ENCODE measurements at places on chromosomes 12 and 14.

DNA sequence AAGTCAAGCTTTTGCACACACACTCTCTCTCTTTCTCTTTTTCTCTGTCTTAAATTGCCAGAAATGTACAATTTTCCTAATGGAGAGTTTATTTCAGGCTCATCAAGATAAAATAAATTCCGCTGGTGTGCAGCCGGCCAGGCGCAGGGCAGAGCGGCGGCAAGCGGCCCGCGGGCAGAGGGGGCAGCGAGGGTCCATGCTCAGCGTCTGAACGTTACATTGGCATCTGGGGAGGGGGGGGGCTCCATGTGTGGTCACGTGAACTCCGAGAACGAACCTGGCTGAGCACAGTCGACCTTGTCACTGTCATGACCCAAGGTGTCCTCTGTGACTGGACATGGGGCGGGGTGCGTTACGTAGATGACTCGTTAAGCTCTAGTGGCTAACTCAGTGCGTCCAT lies 23.8 kb upstream of the FZD10 start:
- no peak for DNase-seq

GRCh38 chr14:55329999-55330710 lies 58.9 kb downstream of the FBXO34 start:
- DNase-seq: no peak

DNA sequence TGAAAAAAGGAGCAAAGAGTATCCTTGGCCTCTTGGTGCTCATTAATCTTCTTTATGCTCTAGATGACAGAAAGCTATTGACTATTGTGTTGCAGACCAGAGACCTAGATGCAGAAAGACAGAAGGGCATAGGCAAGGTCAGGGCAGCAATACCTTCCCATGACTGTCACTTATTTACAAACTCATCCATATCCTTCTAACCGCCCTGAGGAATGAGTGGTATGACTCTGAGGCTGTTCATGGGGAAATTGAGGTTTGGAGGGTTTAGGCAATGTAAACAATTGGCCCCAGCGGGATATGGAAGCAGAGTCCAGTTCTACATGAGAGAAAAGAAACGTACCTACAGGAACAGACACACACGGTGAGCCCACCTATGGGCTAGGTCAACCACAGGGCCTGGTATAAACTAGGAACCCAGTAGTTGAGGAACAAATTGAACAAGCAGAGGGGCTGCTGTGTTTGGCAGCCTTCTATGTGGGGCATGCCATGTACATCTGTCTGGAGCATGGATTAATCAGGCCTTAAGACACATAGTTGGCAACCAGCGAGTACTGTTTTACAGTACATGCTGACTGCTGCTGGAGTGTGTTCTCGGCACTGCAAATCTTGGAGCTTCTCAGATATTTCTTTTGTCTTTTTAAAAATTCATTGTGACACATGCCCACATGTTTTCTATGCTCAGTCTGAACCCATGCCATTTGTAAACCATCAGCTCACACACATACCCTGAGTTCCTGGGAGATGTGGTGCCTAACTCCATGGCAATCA lies 159.7 kb upstream of the NTF3 start:
- DNase-seq: no peak

- DNase-seq: no peak
Measured at GRCh38 chr12:69580074-69580473, 5.2 kb upstream of the CCT2 start.

GRCh38 chr14:106666341-106666740 lies 1140.0 kb downstream of the TMEM121 start:
- DNase-seq: no peak

DNA sequence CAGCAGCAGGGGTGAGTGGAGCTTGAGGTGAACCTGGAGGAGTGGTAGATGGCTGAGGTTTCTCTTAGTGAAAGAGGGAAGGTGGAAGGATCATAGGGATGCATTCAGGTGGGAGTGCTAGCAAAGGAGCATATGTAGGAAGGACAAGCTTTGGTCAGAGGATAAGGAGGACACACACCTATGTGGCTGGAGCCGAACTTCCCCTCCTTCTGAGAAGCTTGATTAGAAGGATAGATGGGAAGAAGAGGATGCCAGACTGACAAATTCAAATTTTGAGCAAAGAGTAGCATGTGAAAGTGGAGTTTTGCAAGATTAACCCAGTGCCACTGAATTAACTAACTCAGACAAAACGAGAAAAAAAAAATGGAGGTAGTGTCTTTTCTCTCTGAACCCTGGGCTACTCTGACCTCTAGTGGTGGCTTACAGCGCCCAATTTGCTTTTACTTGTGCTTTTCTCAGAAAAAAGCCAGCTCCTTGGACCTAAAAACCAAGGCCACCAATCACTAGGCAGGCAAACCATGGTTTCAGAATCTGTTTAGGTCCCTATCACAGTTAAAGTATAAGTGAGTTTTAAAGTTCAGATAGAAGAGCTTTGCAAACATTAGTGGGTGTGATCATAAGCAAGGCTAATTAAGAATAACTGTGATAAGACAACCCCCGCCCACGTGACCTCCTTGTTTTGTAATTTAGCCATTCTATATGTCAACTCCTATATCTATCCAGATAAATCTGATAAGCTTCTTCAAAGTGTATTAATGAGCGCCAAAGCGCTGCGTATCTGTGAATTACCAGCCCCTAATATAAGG lies 15.5 kb downstream of the EMP1 start:
- no peak for DNase-seq

DNA sequence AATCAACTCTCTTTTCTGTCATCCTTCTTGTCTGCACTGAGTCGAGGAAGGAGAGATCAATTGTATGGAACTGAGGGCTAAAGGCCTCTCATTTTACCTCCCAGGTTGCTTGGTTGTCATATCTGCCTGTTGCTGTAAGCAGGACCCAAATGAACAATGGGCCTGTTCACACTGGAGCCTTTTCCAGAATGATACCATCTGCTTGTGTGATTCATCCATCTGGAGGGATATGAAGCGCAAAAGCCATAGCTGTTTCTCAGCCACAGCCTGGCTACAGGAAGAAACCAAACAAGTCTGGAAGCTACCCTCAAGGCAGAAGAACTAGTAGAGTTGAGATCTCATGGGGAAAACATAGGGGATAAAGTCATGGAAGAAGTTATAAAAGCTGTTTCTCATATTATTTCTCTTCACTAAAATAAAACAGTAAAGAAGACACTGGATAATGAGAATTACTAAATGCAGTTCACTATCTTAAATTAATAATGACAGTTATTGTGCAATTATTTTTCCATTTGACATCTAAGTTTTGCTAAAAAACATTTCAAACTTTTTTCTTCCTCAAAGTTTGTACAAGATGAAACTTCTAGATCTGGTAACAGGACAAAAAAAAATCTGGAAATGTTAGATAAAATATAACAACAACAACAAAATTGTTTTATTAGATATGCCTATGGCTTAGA lies 106.3 kb downstream of the SPTSSA start:
- no peak for DNase-seq

- DNase-seq: no peak
Measured at GRCh38 chr14:27390155-27390554, 792.3 kb upstream of the NOVA1 start.

- no peak for DNase-seq
Measured at GRCh38 chr12:124564232-124564958, 3.0 kb downstream of the NCOR2 start.
